ENCODE measurements at places on chromosomes 1 and 21.

GRCh38 chr1:248613742-248614141, 16.2 kb upstream of the OR2T10 start:
- DNase-seq = no peak

DNA sequence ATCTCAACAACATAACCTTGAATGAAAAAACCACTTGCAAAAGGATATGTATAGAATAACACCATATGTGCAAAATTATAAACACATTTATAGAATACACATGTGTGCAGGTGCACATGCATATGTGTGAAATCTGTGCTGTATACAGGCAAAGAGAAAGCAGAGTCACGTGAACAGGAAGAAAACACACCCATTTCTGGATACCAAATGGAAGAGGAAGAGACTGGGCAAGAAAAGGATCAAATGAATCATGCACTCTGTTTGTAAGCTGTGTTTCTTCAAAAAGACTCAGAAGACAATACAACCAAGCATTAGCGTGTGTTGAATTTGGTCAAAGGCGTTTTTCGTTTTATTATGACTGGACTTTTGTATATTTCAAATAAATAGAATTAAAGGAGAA, 111.3 kb upstream of the ERG start:
- DNase-seq = no peak

GRCh38 chr1:243956450-243956849, 94.6 kb upstream of the ZBTB18 start:
- no peak for DNase-seq

- no peak for DNase-seq
Measured at GRCh38 chr1:63713627-63714481, 60.0 kb upstream of the ROR1 start.

GRCh38 chr1:41915786-41916571, 2.7 kb downstream of the HIVEP3 start:
- no peak for DNase-seq

DNA sequence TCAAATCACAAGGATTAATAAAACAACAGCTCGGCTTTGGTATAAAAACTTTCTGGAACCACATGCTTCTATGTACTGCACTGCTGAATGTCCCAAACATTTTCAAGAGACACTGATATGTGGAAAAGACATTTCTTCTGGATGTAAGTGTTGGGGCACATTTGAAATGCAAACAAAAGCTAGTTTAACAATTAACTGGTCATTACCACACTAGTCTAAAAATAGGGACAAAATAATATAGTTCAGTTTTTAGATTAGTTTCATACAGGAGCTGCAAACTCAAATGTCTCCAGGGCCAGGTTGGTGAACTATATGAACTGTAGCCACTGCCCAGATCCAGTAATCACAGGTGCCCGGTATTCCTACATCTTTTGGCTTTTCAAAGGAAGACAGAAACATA, 3.2 kb downstream of the IL23R start:
- no peak for DNase-seq

DNA sequence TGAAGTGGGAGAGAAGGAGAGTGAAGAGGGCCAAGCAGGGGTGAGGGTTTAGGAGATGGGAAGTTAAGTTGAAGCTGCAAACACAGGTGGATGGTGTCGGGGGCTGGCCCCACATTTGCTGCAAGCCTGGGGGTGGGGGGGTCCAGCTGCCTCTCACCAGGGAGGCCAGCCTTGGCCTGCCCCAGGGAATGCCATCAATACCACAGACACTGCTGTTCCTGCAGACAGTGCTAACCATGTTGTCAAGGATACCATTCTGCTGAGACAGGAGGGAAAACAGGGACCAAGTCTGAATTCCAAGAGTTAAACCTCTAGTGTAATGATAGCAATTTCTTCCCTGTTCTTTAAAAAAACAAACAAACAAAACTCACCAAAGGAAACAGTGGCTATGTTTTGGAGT, 8.0 kb downstream of the MECR start:
- no peak for DNase-seq

GRCh38 chr1:237672748-237673147, 218.0 kb downstream of the ZP4 start:
- no peak for DNase-seq

DNA sequence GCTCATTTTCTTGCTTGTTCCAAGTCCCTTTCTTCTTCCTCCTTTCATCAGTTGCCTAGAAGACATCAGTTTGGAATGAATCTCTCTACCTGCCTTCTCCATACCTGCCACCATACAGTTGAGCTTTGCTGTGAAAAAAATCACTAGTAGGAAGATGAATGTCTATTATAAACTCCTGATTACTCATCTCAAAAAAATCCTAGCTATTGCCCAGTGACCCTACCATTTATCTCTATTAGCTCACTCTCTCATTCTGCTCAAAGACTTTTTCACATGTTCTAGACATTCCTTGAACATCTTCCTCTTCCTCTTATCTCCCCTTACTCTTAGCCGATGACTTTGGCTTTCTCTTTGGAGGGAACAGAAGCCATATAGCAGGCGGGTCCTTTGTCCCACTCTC, 49.7 kb upstream of the HMGB4 start:
- no peak for DNase-seq

DNA sequence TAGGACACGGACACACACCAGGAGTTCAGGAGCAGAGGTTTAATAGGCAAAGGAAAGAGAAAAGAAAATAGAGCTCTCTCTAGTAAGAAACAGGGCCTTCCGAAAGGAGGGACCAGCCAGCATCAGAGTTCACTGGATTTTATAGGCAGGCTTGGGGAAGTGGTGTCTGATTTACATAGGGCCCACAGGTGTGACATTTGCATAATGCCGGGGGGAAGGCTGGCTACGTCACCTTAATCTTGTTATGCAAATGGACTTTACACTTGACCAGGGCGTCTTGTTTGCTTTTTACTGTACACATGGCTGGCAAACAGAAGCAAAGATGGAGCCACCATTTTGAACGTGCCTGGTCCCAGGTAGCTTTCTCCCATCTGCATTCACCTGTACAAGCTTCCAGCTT, at the start of gene OR14A16:
Gene OR14A16, minus strand, starts transcription at position 97 of the 400 bp plus-strand sequence. CDS start 8,390 bp downstream, outside the sequence.
- no peak for DNase-seq

DNA sequence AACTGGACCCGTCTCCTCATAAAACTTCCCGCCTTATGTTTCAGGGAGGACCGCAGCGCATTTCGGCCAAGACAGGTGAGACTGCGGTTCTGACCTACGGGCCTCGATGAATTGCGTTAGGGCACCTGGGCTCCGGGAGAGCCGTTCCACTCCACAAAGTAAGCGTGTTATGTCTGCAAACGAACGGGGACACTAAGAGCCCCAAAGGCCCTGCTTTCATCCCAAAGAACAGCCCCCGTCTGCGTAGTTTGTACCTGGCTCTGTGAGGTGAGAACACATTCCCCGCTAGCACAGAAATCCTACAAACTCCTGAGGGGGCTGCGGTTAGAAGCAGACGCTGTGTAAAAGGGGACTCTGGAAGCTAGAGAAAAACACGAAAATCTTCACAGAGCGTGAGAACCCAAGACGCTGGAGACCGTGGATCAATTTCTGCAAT, 41.6 kb upstream of the PPIAL4F start:
- DNase-seq = no peak
